ENCODE measurements at places on chromosomes 5 and 9.

GRCh38 chr9:2486988-2487387 is 134.6 kb upstream of the VLDLR start:
- DNase-seq = no peak

- DNase-seq = no peak
Measured at GRCh38 chr9:127652733-127653132, 40.7 kb downstream of the STXBP1 start.

DNA sequence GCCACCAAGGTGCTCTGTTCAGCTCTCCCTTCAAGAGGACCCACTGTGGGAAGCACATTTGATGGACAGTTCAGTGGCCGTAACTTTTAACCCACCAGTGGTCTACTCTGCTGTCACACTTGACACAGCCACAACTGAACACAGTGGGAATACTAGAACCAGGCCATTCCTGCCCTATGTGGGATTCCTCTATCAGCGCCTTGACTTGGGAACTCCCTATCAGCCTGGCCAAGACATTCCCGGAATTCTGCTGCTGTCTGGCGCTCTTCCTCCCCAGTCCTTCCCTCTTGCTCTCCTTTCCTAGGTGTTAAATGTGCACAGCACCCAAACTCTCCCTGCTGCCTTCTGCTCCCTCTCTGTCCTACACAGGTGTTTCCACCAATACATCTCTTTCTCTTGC is 23.1 kb upstream of the SH3PXD2B start:
- DNase-seq = no peak

DNA sequence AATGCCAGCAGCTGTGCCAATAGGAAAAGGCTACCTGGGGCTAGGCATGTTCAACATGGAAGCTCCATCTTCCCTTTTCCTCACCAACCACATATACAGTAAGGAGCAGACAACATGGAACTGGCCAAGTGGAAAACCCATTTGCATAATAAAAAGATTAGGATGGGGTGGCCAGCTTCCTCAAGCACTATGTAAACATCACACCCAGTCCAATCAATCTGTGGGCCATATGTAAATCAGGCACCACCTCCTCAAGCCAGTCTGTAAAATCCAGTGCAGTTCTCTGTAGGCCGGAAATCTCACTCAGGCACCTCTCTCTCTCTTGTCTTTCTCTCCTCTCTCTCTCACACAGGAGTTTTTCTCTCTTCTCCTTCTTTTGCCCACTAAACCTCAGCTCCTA is 360.2 kb upstream of the GRIA1 start:
- no peak for DNase-seq

DNA sequence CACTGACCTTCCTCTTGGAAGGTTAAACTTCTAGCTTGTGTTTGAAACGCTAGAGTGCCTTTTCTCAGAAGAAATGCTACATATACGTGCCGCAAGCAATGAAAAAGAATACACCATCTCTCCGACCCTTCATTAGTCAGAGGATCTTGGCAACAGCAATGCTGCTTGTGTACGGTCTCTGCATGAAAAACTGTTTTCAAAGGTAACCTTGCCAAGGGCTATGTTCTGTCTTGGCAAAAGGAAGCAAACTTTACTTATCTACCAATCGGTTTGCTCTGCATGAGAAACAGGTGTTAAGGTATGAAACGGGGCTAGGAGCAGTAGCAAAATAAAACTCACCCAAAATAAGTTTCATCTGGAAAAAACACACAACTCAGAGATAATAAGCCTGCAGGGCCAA is 297.8 kb downstream of the FBXL17 start:
- DNase-seq = no peak

DNA sequence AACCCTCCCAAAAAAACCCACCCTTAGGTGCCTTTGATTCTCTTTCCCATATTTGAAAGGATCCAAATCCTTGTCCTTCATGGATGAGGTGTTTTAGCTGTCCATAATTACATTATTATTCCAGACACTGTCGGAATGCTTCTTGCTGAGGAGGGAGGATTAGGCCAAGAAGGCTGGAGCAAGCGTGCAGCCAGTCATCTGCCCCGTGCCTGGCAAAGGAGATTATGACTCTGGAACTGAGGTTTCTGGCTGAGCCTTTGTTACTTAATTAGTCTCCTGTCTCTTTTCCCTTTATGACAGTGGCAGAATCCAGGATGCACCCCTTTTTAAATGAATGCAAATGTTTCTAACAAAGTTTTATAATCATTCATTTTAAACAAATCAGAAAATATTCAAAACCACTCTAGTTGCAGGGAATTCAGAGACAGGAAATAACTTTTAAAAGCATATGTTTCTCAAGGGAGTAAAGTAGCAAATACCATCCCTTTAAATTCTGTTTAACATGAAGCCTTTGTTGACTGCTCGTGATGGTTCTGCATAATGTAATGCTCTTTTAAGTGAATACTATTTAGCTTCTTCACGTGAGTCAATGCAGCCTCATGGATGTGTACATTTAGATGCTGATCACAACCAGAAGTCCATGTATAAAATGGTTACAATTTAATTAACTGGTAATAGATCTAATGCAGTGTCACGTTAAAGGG is 69.8 kb downstream of the GALNT10 start:
- no peak for DNase-seq

GRCh38 chr9:73155968-73156864 is 4.6 kb downstream of the ANXA1 start:
- DNase-seq = no peak

- DNase-seq = no peak
Measured at GRCh38 chr5:178651046-178651810, 24.4 kb upstream of the CLK4 start.

- no peak for DNase-seq
Measured at GRCh38 chr5:130514984-130515690, 610.9 kb downstream of the CHSY3 start.

DNA sequence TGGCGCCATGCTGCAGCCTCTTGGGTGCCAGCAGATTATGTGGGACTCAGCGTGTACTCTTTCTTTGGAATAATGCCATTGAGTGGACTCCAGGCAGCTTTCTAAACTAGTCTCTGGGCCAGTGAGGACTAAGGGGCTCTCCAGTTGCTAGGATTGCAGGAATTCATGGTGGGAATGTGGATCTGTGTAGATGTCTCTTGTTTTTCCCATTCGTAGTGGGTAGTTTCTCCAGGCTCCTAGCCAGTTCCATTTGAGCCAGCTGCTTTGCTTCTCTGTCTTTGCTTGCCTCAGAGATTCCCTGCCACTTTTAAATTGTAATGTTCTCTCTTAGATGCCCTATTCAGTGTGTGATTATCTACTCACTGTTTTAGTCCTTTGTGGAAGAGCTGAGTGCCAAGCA is 42.6 kb downstream of the SLF1 start:
- DNase-seq = no peak

DNA sequence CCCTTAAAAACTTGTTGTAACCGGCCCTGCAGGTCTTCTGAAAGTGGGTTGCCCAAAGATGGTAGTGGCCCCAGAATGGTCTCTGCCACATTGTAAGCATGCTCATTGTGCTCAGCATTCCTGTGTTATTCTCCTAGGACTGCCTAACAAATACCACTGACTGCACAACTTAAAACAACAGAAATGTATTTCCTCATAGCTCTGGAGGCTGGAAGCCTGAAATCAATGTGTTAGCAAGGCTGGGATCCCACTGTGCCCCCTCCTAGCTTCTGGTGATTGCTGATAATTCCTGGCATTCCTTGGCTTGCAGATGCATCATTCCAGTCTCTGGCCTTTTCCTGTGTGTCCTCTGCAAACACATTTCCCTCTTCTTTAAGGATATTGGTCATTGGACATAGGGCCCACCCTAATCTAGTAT is 3.4 kb upstream of the GCNT4 start:
- DNase-seq = no peak

GRCh38 chr5:78964889-78965288 is 20.2 kb downstream of the ARSB start:
- no peak for DNase-seq

DNA sequence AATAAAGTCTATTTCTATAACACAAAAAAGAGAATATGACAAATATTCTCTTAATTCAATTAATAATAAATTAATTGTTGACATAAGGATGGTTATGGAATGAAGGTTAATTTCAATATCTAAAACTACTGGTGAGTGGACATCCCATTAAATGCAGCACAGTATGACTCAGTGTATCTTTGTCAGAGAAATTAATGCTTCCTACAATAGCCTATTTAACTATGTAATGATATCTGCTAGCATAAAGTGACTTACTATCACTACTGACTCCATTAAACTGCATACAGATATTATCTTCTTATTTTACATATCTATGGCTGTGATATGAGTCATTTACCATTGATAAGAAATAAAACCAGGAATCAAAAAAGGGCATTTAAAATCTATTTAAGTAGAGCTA is 298.7 kb downstream of the CDH12 start:
- no peak for DNase-seq

DNA sequence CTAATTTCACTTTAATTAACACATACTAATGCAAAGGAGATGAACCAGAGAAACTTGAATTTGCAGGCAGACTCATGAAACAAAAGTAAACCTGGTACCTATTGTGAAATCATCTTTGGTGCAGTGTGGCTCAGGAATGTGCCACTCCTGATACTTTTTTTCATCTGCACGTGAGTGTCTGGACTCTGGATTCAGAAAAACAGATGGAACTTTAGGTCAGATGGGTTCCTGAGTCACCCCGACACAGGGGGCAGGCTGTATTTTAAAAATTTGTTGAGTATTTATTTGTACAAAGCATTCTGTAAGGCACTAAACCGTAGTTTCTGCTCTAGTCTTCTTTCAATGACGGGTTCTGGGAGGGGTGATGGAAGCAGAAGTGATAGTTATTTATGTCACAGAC is 52.2 kb upstream of the TUT7 start:
- DNase-seq = no peak

DNA sequence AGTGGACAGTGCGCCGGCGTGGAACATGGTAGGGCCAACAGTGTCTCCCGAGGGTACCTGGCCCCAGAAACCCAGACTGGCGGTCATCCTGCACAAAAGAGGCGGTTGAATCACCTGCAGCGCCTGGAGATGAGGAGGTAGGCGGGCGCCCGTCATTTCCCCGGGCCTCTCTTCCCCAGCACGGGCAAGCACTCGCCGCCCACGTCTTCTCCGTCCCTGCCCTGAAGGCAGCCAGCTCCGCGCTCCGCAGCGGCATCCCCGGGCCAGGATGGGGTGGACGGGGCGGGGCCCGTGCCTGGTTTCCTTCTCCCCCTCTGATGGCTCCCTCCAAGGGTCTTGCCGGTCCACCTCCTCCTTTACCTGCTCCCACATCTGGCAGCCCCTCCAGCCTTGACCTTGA is 27.1 kb upstream of the N4BP3 start:
- DNase-seq = no peak

DNA sequence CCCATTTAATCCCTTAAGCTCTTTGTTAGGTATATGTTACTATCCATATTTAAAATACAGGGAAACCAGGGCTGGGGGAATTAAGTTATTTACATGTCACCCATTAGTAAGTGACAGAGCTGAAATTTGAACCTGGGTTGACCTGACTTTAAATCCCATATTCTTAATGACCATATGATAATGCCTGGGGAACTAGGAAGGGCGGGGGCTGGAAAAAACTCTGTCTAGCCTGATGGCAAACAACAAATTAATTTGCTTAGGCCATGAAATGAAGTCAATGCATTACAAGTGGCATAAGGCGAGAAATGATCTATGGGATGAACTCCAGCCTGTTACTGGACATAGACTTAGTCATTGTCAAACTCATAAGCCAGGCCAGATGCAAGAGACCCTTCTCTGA is 325.7 kb upstream of the WWC1 start:
- DNase-seq = no peak

DNA sequence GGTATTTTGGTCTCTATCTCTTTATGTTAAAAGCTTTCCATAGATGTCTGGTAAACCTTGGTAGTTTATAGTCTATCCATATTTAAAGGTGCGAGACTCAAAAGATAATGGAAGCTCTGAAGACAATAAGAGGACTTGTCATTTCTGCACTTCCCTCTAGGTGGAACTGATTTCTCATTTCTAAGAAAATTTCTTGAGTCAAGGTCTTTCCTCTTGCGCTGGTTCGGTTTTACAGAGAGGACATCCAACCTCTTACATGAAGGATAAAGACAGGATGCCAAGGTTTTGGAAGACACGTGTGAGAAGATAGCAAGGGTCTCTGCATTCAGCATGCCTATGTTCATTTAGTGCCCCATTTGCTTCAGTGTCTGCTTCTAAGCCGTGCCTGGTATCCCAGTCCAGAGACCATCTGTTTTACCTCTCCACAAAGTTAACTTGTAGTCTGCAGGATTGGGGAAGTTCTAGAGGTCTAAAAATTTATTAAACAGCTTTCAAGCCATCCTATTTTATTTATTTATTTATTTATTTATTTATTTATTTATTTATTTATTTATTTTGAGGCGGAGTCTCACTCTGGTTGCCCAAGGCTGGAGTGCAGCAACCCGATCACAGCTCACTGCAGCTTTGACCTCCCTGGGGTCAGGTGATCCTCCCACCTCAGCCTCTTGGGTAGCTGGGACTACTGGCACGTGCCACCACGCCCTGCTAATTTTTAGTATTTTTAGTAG is 41.6 kb downstream of the KIAA1191 start:
- DNase-seq = no peak

DNA sequence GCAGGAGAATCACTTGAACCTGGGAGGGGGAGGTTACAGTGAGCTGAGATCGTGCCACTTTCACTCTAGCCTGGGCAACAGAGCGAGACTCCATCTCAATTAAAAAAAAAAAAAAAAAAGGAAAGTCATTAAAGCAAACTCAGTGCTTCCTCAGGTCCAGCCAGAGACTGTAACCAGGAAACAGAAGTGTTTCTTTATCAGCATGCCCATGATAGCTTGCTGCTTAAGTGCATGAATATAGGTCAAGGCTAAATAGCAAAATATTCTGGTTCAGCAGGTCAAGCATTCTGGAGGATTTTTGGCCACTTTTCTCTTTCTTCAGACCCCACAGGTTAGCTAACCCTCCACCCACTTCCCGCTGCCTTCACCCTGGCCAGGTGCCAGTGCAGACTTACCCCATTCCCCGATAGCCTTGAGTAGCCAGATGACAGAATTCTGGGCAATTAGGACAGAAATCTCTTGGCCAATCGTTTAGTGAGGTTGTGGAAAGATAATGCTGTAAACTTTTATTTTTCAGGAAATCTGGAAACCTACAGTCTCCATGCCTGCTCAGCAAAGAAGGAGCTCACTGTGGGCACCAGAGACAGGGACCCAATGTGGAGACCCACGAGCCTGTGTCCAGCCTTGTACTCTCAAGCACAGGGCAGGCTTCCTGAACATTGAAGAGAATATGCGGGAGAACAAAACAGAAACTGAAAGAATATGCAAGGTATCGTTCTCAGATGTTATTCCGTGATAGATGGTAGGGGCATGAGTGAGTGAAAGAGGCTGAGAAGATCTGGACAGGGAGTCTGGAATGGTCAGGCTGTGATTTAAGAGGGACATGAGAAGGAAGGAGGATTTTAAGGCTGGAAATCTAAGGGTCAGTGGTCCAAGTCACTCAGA is 4.2 kb upstream of the UGT3A2 start:
- DNase-seq = no peak

- DNase-seq = no peak
Measured at GRCh38 chr9:115395511-115396021, 277.6 kb upstream of the TNC start.

DNA sequence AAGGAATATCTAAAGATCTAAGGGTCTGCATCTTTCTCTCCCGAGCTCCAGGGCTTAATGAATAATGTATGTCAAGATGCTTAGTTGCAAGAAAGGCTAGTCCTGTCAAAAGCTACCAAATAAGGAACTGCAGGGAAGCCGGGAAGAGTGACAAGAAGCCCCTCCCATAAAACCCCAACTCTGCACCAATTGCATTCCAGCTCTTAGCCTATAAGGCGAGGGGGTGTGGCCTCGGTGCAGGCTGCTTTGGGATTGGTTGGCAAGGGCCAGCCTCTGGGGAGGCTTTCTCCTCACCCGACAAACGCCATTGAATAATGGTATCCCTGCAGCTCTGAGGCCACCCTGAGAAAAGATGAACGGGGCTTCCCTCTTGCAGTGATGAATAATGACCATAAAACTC is 416.9 kb downstream of the RAB3C start:
- DNase-seq = no peak

All from stimulated activated CD8-positive, alpha-beta memory T cell treated with anti-CD3 and anti-CD28 coated beads, Interleukin-7, amount 100 ng/mL, for 4 hours (primary cell).